Right hindlimb (tissue), 1 donor: ENCODE measurements at places on chromosomes 12 and 14.
A peak's percentile ranks its signal among the peaks of the same experiment; 100 is the strongest.

GRCh38 chr12:1474574-1475153, 119.7 kb downstream of the FBXL14 start:
- DNase-seq: peak; percentile 74

- DNase-seq: no peak
These were observed 8.6 kb upstream of the RPH3A start for GRCh38 chr12:112782943-112783342.

GRCh38 chr14:61213920-61214319, 67.2 kb downstream of the TMEM30B start:
- no peak for DNase-seq

DNA sequence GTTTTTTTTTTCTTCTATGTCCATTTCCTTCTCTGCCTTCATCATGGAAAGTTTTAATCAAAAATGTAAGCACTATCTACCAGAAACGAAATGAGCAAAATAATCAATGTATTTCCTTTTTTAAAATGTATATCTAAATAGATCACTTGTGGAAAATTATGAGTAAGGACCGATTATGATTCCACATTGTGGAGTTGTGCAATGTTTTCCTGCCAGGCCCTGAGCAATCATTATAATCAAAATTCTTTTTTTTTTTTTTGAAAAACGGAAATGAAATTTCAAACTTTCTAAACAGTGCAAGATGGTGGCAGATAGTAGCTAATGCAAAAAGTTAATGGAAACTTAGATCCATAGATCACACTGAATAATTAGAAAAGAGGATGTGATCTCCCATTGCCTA, 1074.6 kb upstream of the TMEM132C start:
- no peak for DNase-seq

GRCh38 chr14:75441728-75442127, 13.9 kb downstream of the JDP2 start:
- DNase-seq: no peak

- DNase-seq: no peak
These were observed 323.6 kb downstream of the PCNX1 start for GRCh38 chr14:71230897-71231296.

DNA sequence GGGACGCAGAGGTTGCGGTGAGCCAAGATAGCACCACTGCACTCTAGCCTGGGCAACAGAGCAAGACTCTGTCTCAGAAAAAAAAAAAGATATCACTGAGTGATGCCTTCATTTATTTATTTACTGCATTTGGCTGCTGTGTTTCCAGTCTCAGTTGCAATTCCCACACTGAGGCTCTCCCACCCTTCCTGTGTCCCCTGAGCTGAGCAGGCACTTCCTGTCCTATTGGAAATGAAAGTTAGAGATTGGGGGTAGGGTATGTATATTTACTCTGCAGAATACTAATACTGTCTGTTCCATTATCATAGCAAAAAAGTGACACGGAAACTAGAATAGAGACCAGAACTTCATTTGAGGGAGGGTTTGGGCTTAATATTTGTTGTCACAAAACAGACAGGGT, 1.6 kb upstream of the RBMS2 start:
- no peak for DNase-seq

- peak; percentile 70 for DNase-seq
These were observed 214.5 kb upstream of the DDHD1 start for GRCh38 chr14:53367644-53368026.

- no peak for DNase-seq
These were observed 70.0 kb downstream of the CHST11 start for GRCh38 chr12:104526751-104527150.

GRCh38 chr14:99972748-99973466, 92.3 kb upstream of the EVL start:
- DNase-seq: no peak

- DNase-seq: no peak
These were observed 182.5 kb downstream of the SLC2A13 start for GRCh38 chr12:39923364-39923763.

DNA sequence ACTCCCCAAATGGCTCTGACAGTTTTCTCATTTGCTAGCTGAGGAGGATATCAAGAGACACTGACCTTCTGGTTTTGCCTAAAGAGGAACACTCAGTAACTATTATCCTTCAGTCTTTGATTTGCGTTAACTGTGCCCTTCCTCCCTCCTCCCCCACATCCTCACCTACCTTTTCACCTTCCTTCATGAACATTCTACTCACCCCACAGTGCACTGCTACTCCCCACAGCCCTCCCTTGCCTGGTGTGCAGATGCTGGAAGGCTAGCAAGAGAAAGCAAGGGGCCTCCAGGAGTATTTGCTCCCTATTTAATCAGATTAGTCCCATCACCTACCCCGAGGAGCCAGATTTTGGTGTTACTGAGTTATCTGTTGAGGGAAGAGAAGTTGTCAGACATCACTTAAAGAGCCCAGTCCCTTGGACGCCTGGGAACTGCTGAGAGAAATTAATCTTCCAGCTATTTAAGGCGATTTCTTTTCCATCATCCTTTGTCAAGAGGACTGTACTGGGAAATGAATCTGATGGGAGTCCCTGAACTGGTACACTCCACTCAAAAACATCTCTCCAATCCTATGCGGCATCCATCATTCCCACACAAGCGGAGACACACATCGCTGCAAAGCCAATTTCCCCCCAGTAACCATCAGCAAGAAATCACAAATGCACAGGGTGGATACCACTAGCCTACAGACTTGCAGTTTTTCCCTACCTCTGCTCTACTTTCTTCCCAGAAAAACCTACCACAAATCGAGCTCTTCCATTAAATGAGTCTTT, 11.5 kb downstream of the PSMB5 start:
- DNase-seq: no peak

- no peak for DNase-seq
These were observed 17.0 kb downstream of the TMPRSS12 start for GRCh38 chr12:50859621-50860310.

- DNase-seq: no peak
These were observed 120.3 kb downstream of the CHST11 start for GRCh38 chr12:104576980-104577580.

GRCh38 chr12:33586576-33586975, 147.0 kb upstream of the SYT10 start:
- no peak for DNase-seq

GRCh38 chr14:56807386-56808109, 2.7 kb downstream of the OTX2 start:
- DNase-seq: no peak

DNA sequence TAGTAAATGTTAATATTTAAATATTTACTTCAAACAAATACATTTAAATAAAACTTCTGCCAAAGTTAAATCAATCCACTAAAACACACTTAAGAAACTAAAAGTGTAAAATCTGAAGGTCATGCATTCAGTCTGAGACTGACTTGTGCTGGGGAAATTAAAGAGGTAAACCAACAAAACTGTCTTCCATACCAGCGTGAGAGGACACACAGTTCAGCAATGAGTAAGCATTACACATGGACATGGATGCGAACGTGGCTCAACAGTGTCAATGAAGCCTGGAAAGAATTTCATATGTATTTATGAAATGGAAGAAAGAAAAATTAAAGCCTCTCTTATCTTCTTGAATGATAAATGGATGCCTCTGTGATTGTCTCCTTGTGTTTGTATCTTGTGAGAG, 1052.3 kb downstream of the AACS start:
- DNase-seq: no peak

DNA sequence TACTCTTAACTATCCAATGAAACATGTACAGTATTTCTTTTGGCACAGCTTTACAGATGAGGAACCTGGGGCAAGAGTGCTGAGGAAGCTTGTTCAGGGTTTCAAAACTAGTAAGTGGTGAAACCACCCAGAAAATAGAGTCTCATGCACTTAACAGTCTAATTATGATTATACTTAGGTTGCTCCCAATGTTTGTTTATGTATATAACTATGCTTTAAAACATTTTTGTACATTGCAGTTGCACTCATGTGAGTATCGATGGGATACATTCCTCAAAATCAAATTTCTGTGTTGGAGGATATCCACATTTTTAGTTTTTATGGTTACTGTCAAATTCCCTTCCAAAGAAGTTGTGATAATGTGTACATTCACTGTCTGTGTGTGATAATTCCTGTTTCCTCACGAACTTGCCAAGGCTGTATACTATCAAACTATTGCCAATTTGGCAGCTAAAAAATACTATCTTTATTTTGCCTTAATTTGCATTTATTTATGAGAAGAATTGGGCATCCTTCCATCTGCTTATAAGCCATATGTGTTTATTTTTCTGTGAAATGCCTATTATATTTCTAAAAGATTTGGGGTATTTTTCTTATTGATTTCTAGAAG, 143.9 kb upstream of the SSTR1 start:
- DNase-seq: no peak

DNA sequence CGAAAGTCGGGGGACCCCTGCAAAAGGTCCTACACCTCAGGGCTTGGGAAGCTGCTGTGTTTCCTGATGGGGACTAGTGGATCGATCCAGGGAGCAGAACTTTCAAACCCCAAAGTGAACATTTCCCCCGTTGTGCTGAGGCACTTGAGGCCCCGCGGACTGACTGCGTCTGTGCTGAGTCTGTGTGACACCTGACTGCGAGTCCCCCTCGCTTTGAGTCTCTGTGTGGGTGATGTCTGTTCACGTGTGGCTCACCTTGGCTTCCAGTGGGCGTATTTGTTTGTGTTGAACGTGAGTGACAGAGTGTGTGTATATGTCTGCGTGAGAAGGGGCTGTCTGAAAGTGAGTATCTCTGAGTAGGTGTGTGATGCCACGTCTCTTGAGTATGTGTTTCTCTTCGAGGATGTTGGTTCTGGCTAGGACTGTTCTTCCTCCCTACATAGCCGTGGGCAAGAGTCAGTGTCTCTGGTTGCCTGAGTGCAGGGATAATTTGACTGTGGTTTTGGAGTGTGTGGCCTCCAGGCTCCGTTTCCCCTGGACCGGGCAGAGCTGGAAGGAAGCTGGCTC, 1.3 kb downstream of the TEAD4 start:
- no peak for DNase-seq

DNA sequence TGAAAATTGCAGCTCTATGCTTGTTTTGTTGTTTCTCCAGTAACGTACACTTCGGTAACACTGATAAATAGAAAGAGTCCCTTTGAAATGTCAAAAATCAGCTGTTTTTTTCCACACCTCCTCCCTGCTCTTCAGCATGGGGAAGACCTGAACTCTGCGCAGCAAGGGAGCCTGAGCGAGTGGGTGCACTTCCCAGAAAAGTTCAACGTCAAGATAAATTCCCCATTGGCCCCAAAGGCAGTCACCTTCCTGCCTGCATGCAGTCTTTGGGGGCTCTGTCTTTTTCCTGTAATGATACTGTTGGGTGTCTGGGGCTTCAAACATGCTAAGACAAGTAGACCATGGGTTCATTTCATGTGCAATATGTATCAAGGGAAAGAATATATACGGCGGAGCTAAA, 8.8 kb upstream of the FOXG1 start:
- DNase-seq: no peak

DNA sequence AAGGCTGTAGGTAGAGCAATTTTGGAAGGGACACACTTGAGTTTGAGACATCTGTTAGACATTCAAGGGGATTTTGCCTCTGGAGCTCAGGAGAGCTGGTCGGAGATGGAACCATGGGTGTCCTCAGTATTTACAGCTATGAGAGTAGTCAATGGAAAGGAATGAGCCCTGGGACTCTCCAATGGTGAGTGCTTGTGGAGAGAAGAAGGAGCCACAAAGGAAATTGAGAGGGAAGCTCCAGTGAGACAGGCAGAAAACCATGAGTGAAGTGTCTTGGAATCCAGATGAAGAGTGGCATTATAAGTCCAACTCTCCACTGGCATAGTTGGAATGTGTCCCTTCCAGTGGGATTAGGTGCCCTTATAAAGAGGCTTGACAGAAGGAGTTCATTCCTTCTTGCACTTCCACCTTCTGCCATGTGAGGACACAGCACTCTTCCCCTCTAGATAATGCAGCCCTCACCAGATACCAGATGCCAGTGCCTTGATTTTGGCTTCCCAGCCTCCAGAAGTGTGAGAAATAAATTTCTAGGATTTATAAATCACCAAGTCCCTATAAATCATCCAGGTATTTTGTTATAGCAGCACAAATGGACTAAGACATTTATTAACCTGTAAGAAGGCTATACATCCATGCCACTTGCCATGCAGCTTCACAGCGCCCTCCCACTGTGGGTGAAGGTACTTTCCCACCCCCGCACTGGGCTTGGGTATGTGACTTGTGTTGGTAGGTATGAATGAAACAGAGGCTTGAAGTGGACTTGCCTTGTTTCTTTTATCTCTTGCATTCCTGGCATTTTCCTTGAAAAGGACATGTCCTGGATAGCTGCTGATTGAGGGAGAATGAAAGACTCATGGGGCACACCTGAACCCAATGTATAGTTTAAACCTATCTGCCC, 27.3 kb downstream of the LLPH start:
- DNase-seq: no peak

DNA sequence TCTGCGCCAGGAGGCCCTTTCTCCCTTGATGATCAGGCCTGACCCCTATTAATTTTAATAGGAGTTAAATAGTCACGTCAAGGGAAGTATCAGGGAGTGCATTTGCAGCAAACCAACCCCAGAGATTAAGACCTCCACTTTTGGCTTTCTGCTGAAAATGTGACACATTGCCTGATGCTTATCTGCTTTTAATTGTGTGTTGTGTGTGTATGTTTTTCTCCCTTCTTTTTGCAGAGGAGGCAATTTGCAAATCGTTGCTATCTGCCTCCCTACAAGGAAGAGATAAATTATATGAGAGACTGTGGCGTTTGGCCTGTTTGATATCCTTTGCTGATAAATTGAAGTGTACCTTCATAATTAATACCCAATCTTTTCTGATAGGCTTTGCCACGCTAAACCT, 822.9 kb downstream of the VRK1 start:
- no peak for DNase-seq

GRCh38 chr12:15171012-15171655, 50.1 kb downstream of the RERG start:
- DNase-seq: no peak

GRCh38 chr14:95522116-95522515, 5.7 kb upstream of the SYNE3 start:
- no peak for DNase-seq

GRCh38 chr14:74491956-74492775, 939 bp downstream of the NPC2 start:
- DNase-seq: no peak

- DNase-seq: no peak
These were observed 30.1 kb upstream of the CLEC14A start for GRCh38 chr14:38285962-38286361.

DNA sequence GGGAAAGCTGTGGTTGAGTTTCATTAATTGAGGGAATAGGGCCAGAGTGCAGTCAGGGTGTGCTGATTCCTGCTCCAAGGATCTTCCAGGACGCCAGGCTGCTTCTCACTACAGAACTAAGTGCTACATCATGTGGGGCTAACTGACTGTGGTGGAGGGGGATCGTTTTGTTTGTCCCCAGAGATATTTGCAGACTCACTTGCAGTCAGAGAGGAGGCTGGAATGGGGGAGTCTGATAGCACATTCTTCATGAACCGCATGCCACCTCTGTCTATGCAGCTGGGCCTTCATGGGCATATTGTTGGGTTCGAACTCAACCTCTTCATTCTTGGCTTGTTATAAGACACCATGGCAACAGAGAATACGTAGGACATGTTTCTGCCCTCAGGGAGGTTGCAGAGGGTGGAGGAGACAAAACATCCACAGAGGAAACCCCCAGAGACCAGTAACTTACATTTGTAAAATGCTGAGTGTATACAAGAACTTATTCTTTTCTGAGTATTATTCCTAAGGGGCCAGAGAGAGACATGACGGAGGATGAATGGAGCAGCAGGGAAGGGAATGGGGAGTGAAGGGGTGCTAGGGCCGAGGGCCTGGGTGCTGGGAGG, 13.0 kb downstream of the KRT7 start:
- DNase-seq: no peak

- DNase-seq: no peak
These were observed at the start of gene NKX2-8 for GRCh38 chr14:36582011-36582873. TSS of gene NKX2-8 (minus strand) at chr14:36582614. CDS start at chr14:36582389, 225 bp downstream.

GRCh38 chr12:50088577-50089335, 3.6 kb downstream of the SMARCD1 start:
- no peak for DNase-seq
